Stimulated activated CD4-positive, alpha-beta T cell treated with anti-CD3 and anti-CD28 coated beads, TNF-alpha, amount 100 ng/mL, for 48 hours (primary cell): ENCODE measurements at places on chromosomes 5 and 9.
A peak's percentile ranks its signal among the peaks of the same experiment; 100 is the strongest.

DNA sequence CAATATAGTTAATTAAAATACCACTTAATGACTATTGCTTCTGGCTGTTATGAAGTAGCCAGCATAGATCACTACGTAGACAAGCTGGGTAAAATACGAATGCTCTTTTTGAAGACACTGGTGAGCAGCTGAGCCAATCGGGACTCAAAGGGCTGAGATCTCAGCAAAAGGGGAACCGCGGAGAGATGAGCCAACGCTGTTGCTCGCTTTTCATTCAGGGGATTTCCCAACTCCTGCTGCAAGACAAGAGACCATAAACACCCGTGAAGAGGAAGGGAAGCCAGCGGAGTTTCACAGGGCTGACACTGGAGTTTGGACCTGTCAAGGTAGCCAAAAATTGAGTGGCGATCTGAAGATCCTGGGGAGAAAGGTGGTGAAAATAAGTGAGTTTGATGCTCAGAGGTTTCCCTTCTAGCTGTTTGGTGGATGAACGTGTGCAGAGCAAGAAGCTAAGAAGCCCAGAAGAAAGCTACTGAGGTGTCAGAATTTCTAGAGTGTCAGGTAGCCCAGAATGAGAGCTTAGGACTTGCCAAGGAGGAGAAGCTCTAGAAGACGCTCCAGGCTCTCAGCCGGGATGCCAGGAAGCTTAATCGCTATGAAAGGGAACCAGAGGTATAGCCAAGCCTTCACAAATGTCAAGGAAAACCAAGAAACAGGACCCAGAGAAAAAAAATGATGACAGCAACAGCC lies 79.6 kb upstream of the RNU6ATAC start:
- DNase-seq = peak; percentile 8

DNA sequence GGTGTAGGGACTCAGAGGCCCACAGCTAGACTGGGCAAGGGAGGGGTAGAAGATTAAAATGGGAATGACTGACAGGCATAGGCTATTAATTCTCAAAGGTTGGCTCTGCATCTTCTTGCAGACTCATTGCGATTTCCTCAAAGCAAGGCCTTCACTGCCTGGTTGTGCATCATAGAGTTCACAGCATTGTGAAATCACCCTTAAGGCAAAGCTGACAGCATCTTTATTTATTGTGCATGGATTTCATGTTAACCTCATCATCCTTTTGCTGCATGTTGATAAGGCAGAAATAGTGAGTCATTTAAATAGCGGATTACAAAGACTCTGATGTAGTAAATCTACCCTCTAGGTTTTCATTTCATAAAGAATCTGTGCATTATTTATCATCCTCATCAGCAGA lies 13.6 kb upstream of the PALM2AKAP2 start:
- no peak for DNase-seq

DNA sequence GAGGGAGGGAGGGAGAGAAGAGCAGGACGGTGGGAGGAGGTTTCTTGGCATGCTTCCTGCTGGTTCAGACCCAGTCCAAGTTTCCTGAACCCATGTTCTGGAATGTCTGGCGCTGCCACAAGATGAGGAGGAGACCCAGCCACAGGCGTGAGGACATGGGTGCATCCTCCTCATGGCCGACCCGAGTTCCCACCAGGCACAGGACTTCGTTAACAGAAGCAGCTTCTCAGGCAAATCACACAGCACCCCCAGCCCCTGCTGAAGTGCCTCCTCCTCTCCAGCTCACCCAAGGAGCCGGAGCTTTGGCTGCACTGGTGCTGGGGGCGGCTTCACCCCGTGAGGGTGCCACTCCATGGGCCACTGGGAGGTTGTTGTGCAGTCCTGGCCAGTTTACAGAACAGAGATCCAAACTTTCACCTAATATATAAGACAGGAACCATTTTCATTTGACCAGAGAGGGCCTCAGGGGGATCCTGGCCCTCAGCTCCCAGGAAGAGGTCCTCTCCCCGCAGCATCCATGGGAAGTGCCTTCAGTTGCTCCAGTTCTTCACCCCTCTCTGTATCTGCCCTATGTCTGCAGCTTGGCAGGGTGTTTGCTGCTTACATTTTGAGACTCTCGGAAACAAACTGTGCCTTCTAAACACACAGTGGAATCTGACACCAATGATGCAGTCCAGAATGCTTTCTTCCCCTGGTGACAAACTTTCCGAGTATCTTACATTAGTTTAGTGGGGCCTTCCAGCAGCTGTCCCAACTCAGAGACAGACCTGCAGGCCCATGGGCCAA lies 10.2 kb upstream of the NKD2 start:
- DNase-seq = no peak

DNA sequence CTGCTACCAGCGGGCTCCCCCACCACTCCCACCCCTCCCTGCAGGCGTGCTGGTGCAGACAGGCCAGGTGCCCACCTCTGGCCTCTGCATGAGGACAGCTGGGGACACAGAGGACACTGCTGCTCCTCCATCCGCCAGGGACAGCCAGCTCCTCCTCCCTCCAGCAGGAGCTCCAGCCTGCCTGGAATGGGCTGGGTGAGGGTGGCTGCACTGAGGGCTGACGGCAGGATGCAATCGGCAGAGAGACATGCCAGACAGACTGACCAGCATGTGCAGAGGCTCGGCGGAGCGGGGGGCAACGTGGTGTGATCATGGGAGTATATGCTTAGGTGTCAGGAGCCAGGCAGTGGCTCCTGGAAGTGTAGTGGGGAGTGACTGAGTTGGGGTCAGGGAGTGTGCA lies 68.4 kb downstream of the RASGEF1C start:
- no peak for DNase-seq

GRCh38 chr9:120383999-120384924 lies 195.7 kb downstream of the CDK5RAP2 start:
- no peak for DNase-seq

- no peak for DNase-seq
These were observed 20.2 kb downstream of the RETREG1 start for GRCh38 chr5:16596581-16596940.

DNA sequence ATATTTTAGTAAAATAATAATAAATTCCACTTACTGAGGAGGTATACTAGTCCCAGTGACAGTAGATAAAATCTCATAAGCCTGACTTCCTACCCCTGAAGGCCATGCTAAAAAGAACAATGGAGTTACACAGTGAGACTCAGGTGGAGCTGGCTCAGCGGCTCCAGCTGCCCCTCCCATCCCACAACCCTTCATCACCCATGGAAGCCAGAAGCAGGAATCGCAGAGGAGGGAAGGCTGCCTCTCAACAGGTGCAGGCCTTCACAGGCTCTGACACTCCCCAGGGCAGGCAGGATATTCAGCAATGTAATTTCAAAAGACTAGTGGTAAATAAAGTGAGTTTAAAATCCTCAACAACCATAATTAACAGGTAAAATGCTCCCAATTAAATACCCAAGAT lies 67.5 kb downstream of the FANCC start:
- no peak for DNase-seq

DNA sequence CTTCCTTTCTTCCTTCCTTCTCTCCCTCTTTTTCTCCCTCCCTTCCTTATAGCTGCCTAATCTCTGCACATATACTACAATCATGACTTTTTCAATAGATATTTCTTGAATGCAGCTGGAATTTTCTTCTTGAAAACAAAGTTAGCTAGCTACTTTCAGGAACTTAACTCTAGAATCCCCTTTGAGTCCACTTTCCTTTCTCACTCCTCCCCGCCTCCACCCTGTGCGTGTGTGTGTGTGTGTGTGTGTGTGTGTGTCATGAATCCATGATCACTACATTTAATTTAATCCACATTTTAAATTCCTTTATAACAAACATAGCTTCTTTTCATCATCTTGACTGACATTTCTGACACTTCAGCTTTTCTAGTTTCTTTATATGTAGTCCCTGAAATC lies 167.5 kb upstream of the KLF9 start:
- no peak for DNase-seq
